Right lobe of liver (tissue), 6 donors: ENCODE measurements at places on chromosomes 4 and X. TPM values are rescaled to one million over a fixed set of nuclear protein-coding genes. Genes with fewer than 3 reads are reported as not detected.

DNA sequence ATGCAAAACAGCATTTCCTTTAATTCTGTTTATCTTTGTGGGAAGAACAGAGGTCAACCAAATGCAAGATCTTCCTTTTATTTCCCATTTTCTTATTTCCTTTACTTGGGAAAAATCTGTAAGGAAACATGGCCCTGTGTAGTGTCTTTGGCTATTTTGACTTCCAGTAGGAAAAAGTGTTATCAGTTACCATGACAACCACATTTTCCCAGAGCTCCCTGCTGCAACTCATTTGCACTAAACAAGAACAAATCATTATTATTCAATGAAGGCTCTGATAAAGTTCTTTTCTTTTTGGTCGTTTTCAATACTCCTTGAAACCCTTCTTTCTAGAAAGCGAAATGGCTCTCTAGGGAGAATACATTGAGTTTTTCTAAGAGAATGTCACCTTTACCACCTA, 117.2 kb upstream of the DDX53 start:
- H3K27ac ChIP-seq, result no peak overlapping the region
- no peak overlapping the region for H3K4me3 ChIP-seq
- no peak for DNase-seq
- H3K36me3 ChIP-seq, result no peaks in the 10 kb centered on the region
- no peaks in the 10 kb centered on the region for H3K4me1 ChIP-seq
- H3K27me3 ChIP-seq, result no peaks in the 10 kb centered on the region

DNA sequence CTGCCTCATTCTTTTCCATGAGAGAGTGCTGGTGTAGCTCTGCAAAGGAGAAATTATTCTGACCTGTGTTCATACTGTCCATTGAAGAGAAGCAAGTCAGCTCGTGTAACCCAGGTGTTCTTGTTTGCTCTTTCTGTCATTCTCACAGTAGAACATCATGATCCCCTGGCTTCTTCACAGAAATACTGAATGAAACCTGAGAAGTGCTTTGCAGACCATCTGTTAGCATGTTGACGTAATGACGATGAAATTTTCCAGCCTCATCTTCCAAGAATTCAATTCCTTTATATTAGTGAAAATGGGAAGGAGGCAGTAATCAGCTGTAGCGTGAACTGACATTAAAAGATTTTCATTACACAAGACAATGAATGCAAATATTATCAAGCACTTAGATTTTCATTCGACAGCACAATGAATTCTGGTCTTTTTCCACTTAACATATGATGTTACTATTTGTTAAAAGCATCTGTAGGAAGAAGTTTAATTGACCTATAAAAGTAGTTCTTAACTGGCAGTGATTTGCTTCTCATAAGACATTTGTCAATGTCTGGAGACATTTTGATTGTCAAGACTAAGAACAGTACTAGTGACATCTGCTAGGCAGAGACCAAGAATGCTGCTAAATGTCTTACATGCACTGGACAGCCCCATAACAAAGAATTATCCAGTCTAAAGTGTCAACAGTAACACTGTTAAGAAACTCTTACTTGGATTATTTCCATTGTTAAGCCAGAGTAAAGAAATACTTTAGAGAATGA, 246.3 kb downstream of the BANK1 start:
- DNase-seq, result no peak
- H3K36me3 ChIP-seq, result no peaks in the 10 kb centered on the region
- no peak overlapping the region for H3K27ac ChIP-seq
- H3K4me1 ChIP-seq, result no peaks in the 10 kb centered on the region
- no peak overlapping the region for H3K4me3 ChIP-seq

- H3K27ac ChIP-seq, result no peak overlapping the region
- DNase-seq, result no peak
Observed at GRCh38 chr4:24598025-24598424, 13.7 kb upstream of the DHX15 start.

DNA sequence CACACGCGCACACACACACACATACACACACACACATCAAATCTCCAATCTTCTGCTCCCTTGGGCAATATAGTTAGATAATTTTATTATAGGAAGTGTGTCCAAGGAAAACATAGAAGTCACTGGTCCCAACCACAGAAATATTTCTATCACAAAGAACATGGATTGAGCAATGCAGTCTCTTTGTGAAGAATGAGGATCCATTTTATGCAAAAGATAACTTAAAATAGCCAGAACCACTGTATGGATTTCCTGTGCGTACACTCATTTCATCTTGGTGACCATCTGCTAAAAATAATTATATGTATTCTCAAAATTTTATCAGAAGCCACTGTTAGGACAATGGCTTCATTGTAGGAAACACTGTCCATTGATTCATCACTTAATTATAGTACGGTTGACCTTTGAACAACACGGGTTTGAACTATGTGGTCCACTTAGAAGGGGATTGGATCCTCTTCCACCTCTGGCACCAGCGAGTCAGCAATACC, 169.6 kb upstream of the MXRA5 start:
- H3K27ac ChIP-seq, result no peak overlapping the region
- no peak overlapping the region for H3K4me3 ChIP-seq
- H3K4me1 ChIP-seq, result no peaks in the 10 kb centered on the region
- H3K27me3 ChIP-seq, result no peaks in the 10 kb centered on the region

- DNase-seq, result no peak
- no peak overlapping the region for H3K27ac ChIP-seq
- H3K4me3 ChIP-seq, result no peak overlapping the region
- no peaks in the 10 kb centered on the region for H3K4me1 ChIP-seq
- no peaks in the 10 kb centered on the region for H3K27me3 ChIP-seq
Observed at GRCh38 chr4:72136429-72136828, 104.6 kb downstream of the NPFFR2 start.

DNA sequence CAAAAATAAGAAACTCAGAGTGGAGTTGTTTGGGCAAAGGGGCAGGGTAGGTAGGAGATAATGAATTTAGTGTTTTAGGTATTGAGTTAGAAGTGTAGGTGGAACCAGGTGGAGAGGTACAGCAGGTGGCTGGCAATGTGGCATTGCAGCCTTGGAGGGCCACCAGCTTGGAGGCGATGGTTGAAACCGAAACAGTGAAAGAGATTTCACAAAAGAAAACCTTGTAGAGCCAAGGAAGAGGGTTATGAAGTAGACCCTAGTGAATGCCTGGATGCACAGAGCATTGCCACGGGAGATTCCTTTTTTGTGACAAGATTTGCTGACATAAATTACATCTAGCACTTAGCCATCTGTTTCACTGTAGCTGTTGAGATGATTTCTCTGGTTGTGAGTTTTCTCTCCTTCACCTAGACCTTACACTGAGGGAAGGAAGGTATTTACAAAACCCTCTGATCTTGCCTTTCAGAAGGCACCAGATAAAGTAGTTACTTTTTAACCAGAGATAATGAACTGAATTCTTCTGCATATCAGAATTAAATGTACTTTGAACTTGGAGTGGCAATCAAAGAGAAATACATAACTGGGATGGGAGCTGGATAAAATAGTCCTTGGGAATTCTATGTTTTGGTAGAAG, 104.1 kb upstream of the CASK start:
- no peaks in the 10 kb centered on the region for H3K4me1 ChIP-seq
- DNase-seq, result no peak
- no peaks in the 10 kb centered on the region for H3K36me3 ChIP-seq
- no peak overlapping the region for H3K4me3 ChIP-seq
- H3K27ac ChIP-seq, result no peak overlapping the region

- H3K4me3 ChIP-seq, result no peak overlapping the region
- H3K27me3 ChIP-seq, result no peaks in the 10 kb centered on the region
- H3K27ac ChIP-seq, result no peak overlapping the region
- H3K36me3 ChIP-seq, result no peaks in the 10 kb centered on the region
- no peaks in the 10 kb centered on the region for H3K4me1 ChIP-seq
Observed at GRCh38 chr4:120622601-120623000, 299.9 kb downstream of the PRDM5 start.

- DNase-seq, result no peak
- H3K4me3 ChIP-seq, result no peak overlapping the region
- H3K4me1 ChIP-seq, result no peaks in the 10 kb centered on the region
- H3K27me3 ChIP-seq, result no peaks in the 10 kb centered on the region
- H3K27ac ChIP-seq, result no peak overlapping the region
- H3K36me3 ChIP-seq, result no peaks in the 10 kb centered on the region
Observed at GRCh38 chr4:10581022-10581421, 103.5 kb downstream of the CLNK start.

DNA sequence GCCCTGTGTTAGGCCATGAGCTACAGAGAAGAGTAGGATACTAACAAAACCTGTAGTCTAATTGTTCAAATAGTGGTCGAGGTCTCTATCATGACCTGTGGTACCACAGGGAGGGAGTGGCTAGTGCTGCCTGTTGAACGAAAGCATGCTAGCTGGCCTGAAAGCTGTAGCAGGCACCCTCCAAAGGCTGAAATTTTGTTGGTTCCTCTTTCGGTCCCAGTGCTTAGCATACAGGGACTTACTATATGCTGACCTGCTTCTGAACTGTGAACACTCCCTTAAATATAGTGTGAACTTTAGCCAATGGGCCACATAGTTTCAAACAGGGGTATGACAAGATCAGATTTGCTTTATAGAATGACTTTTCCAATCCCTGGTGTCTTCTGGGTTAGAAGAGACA, 113.4 kb downstream of the PJA1 start:
- H3K4me3 ChIP-seq, result no peak overlapping the region
- H3K36me3 ChIP-seq, result no peaks in the 10 kb centered on the region
- DNase-seq, result no peak

DNA sequence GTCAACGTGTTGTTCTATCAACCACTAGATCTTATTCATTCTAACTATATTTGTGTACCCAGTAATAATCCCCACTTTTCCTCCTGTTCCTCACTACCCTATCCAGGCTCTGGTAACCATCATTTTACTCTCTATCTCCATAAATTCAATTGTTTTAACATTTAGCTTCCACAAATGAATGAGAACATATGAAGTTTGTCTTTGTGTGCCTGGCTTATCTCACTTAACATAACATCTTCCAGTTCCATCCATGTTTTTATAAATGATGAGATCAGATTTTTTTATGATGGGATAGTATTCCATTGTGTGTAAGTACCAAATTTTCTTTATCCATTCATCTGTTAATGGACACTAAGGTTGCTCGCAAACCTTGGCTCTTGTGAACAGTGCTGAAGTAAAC, 59.9 kb upstream of the IBSP start:
- no peak overlapping the region for H3K27ac ChIP-seq
- no peak overlapping the region for H3K4me3 ChIP-seq
- H3K36me3 ChIP-seq, result no peaks in the 10 kb centered on the region
- DNase-seq, result no peak
- no peaks in the 10 kb centered on the region for H3K4me1 ChIP-seq

DNA sequence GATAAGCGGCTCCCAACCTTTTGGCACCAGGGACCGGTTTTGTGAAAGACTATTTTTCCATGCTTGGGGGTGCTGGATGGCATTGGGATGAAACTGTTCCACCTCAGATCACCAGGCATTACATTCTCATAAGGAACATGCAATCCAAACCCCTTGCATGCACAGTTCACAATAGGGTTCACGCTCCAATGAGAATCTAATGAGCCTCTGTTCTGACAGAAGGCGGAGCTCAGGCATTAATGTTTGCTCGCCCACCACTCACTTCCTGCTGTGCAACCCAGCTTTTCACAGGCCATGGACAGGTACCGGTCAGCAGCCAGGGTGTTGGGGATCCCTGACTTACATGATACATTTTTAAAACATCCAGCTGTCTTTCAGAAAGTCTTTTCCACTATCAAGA, 187.3 kb downstream of the SLC39A8 start:
- no peak overlapping the region for H3K27ac ChIP-seq
- DNase-seq, result no peak
- no peaks in the 10 kb centered on the region for H3K27me3 ChIP-seq
- no peaks in the 10 kb centered on the region for H3K36me3 ChIP-seq
- H3K4me1 ChIP-seq, result no peaks in the 10 kb centered on the region
- no peak overlapping the region for H3K4me3 ChIP-seq

DNA sequence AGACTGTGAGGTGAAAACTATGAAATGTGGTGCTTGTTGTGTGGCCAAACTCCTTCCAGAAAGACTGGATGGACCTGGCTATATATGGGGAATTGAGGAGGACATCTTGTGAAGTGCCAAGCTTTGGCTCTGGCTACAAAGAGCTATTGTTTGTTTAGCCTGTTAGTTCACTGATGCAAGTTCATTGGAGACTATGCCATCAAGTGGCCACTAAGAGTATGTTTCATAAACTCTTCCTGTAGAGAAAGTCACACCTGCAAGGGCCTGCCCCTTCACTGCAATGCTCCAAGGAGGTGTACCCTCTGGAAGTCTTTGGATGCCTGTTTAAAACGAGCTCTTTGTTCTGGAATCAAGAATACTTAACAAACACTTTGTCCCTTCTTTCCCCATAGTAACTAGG, 382.0 kb downstream of the GABRG1 start:
- H3K36me3 ChIP-seq, result no peaks in the 10 kb centered on the region
- H3K4me3 ChIP-seq, result no peak overlapping the region
- H3K4me1 ChIP-seq, result no peaks in the 10 kb centered on the region
- no peak for DNase-seq

DNA sequence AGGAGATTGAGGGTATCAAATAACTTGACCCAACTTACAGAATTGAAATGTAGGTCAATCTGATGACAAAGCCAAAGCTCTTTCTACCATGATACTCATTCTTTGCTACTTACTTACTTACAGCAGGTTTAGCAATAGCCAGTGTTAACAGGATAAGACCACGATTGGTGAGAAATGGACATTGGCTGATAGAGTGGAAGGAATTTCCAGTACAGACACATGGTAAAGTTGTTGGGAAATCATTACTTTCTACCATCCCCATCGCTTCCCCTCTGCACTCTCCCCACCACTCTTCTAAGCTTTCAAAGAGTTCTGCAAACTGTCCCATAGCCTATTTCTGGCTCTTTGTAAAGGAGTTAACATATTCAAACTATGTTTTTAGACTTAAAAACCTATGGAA, 119.7 kb downstream of the CHRNA9 start:
- no peak for DNase-seq
- no peaks in the 10 kb centered on the region for H3K27me3 ChIP-seq
- H3K27ac ChIP-seq, result peak overlapping the region; percentile 75
- peaks cover 71% of the 10 kb centered on the region for H3K4me1 ChIP-seq
- no peak overlapping the region for H3K4me3 ChIP-seq

The SPANXD gene
- not detected for total RNA-seq

The GABRA4 gene
- not detected for total RNA-seq

The WDFY3 gene
- total RNA-seq, result 18.8 TPM

The SH3D19 gene
- 43.9 TPM for total RNA-seq

The POF1B gene
- total RNA-seq, result 0.20 TPM

The SLIT2 gene
- 1.1 TPM for total RNA-seq
